ENCODE measurements at places on chromosomes 1 and 21.
A peak's percentile ranks its signal among the peaks of the same experiment; 100 is the strongest.

DNA sequence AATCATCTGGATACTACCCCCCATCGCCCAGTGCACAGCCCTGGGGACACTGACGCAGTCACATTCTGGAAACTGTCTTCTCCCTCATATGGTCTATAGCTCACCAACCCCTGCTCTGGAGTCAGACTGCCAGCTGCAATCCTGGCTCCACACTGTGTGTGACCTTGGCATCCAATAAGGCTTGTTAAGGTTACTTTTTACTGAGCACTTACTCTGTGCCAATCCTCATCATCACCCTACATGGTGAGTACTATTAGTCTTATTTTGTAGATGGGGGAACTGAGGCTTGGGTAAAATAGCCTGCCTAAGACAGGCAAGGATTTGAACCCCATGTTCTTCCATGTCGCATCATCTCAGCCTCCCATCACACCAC lies 34.9 kb downstream of the AHDC1 start:
- no peak for DNase-seq

DNA sequence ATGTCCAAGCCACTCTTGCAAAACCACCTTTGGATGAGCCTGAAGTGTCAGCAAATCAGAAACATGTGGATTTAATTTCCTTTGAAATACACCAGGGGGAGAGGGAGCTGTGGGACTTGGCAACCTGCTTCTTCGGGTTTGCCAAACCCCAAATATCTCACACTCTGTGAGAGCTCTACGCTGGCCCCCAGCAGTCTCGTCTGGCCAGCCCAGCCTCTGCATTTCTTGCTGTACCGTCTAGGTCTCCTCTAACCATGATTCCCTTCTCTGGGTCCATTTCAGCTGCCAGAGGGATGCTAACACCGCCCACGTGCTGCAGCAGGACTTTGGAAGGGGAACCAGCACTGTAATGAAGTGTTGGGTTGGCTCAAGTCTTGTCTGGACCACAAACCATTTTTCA lies 114.6 kb downstream of the MRPS6 start:
- DNase-seq, result peak; percentile 85

DNA sequence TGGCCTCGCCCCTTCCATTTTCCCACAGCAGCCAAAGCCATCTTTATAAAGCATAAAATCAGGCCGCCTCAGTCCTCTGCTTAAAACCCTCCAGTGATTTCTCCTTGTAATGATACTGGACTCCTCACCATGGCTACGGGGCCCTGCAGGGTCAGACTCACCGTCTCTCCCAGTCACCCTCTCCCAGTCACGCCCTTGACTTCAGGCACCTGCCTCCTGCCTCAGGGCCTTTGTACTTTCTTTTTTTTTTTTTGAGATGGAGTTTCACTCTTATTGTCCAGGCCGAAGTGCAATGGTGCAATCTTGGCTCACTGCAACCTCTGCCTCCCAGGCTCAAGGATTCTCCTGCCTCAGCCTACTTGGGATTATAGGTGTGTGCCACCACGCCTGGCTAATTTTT lies 47.8 kb downstream of the PIK3CD start:
- no peak for DNase-seq

- peak; percentile 56 for DNase-seq
These were observed 16.6 kb upstream of the RNF19B start for GRCh38 chr1:32981003-32981901.

DNA sequence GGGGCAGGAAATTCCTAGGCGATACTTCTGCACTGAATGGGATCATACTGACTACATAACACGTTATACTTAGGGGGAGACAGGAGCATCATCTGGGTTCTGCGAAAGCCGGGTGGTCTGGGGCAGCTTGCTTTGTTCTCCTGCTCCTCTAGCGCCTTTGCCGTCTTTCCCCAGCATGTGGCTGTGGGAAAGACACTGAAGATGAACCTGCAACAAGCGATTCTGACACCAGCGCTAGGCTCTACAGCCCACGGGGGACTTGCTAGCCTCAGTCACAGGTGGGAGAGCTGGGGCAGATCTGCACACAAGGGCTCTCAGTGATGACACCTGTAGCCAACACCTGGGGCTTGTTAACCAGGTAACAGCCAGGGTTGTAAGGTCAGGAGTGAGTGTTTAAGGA lies 51.8 kb downstream of the CD46 start:
- no peak for DNase-seq

- DNase-seq, result peak; percentile 50
These were observed 65.4 kb downstream of the RUNX1 start for GRCh38 chr21:34983680-34984086.
